ENCODE measurements at places on chromosomes 2 and 18.

DNA sequence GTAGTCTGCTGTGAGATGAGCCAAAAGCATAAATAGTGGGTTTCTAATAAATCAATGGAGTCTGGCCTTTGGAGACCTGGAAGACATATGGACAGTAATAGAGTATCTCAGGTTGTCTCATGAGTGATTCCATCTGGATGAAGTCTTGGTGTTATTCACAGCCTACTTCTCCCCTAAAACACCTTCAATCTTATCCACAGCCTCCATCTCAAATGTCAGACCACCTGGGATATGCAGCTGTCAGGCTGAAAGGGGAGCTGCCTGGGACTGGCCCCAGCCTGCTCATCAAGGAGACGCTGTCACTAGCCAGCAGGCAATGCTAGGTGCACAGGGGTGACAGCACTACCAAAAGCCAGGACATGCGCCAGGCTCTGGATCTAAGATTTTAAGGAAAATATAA, 684.0 kb upstream of the ZEB2 start:
- no peak for DNase-seq

DNA sequence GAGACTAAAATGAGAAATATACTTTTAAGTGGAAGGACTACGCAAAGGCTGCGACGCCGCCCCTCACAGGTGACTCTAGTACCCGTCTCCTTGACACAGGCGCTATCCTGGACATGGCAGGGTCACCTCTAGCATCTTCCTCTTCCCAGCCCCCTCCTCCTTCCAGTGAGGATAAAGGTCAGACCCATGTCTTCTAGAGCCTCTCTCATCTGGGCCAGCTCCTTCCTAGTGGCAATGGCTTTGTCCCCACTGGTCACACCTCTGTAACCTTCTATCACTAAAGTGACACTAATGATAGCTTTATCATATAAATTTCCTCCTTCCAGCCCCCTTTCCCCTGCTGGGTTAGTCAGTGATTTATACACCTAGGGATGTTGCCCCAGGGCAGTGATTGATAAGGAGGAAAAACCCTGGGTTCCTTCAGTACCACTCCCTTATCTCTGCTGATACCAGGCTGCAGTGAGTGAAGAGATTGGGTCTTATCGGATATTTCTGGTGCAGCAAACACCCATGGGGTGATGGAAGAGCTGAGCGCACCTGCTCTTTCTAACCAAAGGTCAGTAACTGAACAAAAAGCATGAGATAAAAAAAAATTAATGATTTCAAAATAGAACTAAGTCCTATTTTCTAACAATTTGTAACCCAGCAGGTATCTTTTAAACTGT, 62.0 kb upstream of the FZD5 start:
- DNase-seq, result no peak

DNA sequence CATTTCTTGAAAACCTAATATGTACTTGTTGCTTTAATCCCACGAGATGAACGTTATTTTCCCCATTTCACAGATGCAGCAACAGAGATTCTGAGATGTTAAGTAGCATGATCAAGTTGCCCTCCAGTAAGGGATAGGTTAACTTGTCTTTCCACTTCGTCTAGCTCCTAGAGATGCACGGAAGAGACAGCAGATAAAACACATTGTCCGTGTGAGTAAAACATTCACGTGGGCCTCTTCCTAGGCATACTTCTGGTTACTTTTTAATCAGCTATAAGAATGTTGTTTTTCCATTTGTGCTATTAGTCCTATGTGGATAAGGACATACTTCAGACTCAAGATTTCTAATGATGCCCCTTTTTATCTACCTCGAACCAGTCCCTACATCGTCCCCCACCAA, 1.2 kb upstream of the ARHGAP28 start:
- no peak for DNase-seq

DNA sequence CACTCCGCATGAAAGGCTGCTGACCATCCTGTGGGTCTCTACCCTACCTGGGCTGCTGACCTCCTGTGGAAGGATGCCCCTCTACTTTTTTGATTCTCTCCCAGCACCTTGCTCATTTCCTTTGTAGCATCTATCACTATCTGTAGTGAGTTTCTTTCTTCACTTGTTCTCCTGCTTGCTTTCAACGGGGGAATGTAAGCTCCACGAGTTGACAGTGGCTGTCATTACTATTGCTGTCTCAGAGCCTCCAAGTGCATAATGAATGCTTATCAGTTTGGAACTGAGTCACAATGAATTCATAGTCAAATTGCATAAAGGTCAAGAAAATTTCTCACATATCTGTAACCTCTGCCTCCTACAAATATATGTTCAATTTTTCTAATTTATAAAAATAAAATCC, 477.7 kb downstream of the PLCL1 start:
- DNase-seq, result no peak

GRCh38 chr2:208807756-208808155, 401.2 kb downstream of the PTH2R start:
- no peak for DNase-seq

- no peak for DNase-seq
Measured at GRCh38 chr2:126317790-126318431, 338.0 kb upstream of the GYPC start.

Measured in RWPE2 (cell line).